ENCODE measurements at places on chromosomes 2 and 18. TPM values are rescaled to one million over a fixed set of nuclear protein-coding genes. Genes with fewer than 3 reads are reported as not detected.

TPO gene
- not detected for total RNA-seq

GRCh38 chr18:50428531-50429206, 53.8 kb downstream of the SKA1 start:
- peak; percentile 30 for DNase-seq

- no peak for DNase-seq
Observed at GRCh38 chr2:99562516-99562915, 72.7 kb upstream of the REV1 start.

- DNase-seq = no peak
Observed at GRCh38 chr18:2853926-2854664, 7.3 kb downstream of the EMILIN2 start.

All from H7 (cell line).